ENCODE measurements at places on chromosomes 7 and 10.

DNA sequence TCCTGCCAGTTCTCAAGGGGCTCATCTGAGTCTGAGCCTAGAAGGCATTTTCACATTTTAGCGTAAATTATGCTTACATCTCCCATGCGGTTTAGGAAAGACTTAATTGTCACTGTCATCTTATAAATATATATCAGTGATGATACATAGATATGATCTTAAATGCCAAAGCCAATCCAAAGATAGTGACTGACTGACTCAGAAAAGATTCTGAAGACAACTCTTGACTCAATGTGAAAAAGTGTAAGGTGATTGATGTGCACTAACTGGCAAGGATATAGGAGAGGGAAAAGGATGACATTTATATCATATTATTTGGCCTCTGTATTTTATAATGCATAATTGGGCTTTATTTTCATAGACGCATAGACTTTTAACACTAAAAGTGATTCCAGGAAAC lies 84.9 kb upstream of the LRRN3 start:
- DNase-seq, result no peak

DNA sequence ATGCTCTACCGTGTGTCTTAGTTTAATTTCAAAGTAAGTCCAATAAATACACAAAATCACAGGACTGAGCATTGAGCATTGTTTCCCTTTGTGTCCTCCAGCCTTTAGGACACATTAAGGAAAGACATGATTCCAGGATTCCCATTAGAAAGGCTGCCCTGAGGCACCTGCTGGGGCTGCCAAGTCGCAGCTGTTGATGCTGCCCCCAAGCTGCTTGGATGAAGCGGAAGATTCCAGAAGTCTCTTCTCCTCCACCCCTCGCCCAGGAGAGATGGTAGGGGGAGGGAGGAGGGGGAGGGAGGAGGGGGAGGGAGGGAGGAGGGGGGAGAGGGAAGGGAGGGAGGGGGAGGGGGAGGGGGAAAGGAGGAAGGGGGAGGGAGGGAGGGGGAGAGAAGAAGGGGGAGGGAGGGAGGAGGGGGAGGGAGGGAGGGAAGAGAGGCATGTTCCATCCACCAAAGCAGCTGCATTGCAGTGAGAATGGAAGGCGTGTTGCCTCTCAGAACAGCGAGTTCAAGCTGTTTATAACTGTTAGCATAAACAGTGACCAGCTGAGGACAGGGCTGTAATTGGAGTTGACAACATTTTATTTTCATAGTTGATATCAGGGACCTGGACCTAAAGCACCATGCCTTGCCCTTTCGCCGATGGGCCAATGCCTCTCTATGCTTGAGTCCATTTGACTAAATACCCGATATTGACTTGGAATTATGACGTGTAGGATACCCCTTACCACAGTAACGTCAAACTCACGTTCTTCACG lies 67.3 kb downstream of the DIP2C start:
- DNase-seq, result no peak

DNA sequence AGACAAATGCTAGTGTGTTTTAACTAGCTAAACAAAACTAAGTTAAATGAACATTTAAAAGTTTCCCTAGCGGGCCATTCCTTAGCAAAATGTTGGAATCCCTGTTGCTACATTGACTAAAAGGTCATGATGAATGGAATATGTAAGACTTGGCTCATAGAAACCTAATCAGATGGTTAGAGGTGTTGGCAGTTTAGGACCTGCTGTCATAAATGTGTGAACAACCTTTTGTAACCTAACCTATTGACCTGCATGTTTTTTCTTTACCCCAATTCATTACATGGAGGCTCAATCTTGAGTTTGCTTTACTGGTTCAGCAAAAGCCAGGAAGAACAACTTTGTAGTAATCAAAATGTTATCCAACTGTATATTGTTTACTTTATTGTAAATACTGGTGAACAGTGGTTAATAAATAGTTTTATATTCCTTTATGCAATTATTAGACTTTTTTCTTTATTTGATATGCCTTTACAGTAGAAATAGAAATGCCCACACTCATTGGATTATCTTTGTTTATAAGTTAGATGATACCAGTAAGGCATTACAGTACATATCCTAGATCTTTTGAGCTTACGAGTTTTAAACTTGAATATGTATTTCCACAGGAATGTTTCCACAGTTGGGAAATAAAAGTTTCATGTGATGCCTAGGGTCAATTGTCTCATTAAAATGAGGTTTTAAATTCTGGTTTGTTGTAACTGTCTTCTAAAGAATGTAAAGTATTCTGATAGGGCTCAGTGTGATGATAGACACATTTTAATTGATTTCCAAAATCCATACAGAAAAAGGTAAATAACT lies 11.6 kb downstream of the CBX3 start:
- DNase-seq, result no peak

DNA sequence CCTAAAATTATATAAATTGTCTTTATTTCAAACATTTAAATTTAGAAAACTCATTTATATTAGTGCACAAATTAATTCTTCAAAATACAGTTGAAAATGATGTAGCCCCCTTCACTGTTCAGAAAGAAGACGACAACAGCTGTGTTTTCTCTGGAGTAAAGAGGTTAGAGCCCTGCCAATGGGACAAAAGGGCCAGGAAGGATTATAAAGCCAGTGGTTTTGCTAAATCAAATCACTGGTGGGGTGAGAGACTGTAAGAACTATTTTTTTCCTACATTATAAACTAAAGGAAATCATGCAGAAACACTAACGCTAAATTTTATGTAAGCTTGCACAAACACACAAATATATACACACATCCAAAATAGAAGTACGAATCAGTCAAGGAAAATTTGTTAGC lies 386.6 kb downstream of the PARD3 start:
- no peak for DNase-seq

DNA sequence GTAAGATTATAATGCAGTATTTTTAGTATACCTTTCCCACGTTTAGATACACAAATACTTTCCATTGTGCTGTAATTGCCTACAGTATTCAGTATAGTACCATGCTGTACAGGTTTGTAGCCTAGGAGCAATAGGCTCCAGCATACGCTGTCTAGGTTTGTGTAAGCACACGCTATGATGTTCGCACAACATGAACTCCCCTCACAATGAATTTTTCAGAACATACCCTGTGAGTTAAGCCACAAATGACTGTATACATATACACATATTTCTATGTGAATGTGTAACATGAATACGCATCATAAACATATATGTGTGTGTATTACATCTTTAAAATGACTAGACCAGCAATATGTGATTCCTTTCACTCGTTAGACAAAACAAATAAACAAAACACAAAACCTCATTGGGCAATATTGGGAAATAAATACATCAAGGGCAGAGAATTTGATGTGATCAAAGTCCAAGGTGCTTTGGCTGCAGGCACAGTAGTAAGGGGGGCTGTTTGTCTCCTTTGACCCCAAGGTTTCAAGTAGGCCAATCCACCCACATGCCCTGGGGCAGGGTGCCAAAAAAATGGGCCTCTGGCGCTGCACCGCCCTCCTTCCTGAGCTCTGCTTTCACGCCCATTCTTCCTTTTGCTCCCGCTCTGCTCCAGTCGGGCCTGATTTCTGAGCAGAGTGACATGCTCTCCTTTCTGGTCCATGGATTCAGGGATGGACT lies 33.9 kb downstream of the CHN2 start:
- no peak for DNase-seq

DNA sequence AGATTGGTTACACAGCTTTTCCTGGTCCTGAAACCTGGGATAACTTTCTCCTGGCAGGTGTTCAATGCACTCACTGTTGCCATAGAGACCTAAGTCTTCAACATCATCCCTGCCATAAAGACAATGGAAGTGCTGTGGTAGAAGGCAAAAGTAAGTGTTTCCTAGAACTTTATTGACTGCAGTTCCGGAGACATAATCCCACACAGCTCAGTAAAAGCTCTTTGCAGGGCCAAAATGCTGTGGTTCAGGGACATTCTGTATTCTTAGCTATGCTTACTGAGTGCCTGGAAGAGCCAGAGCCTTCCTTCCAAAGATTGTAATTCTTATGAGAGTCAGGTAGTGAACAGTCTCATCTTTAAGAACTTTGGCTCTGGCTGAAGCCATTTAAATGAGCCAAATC lies 5.3 kb downstream of the WIPF3 start:
- no peak for DNase-seq

DNA sequence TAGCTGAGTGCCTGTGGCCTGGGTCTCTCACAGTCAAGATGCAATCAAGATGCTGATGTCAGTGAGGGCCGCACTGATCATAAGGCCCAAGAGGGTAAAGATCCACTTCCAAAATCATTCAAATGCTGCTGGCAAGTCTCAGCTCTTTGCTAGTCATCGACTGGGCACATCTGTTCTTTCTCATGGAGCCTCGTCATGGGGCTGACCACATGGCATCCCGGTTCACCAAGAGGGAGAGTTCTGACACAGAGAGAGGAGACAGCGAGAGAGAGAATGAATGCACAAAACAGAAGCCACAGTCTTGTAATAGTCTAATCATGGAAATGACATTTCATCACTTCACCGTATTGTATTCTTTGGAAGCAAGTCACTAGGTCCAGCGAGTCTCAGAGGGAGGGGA lies 1067.5 kb upstream of the C7orf33 start:
- DNase-seq, result no peak

- DNase-seq, result no peak
These were observed 37.5 kb downstream of the NET1 start for GRCh38 chr10:5449823-5450222.
